ENCODE measurements at places on chromosomes 6 and 20.

DNA sequence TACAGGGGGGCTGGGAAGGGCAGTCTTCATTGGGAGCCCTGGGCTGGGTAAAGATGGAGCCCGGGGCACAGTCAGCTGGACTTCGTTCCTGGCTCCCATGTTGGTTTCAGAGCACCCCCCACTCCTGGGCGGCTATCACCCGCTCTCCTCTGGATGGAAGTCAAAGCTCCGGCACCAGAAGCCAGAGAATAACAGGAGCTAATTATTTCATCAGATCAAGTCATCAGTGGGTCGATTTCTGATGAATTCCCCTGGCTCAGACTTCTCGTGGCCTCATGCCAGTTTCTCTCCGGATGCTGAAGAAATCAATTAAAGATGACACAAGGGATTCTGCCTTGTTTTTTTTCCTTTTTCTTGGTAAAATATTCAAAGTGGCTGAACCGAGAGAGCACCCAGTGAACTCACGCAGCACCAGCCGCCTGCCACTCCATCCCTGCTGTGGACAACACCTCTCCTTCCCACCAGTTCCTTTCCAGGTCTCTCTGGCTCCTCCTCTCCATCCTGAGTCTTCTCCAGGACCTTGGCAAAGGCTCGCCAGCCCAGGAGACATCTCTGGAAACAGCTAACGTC, 22.5 kb downstream of the SULF2 start:
- DNase-seq, result no peak

GRCh38 chr6:161439093-161439492, 165.2 kb upstream of the AGPAT4 start:
- no peak for DNase-seq

- no peak for DNase-seq
Measured at GRCh38 chr6:46134216-46134615, 4.4 kb downstream of the ENPP4 start.

DNA sequence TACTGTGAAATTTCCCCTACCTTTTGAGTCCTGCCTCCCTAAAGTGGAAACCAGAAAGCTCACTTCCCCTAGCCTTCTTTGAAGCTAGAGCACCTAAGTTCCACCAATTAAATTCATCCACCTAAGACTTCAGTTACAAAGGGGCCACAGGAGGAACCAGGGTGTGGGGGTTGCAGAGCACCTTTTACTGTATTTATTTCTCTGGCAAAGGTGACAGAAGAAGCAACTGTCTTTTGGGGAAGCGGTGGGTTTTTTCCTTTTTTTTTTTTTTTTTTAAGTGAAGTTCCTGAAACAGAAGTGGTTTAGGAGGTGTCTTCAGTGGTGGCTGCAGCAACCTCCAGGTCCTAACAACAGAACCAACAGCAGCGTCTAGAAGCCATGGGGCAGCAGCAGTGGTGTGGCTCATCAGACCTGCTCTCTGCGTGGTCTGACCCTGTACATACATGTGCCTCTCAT, 13.1 kb downstream of the PSMB9 start:
- DNase-seq, result no peak

DNA sequence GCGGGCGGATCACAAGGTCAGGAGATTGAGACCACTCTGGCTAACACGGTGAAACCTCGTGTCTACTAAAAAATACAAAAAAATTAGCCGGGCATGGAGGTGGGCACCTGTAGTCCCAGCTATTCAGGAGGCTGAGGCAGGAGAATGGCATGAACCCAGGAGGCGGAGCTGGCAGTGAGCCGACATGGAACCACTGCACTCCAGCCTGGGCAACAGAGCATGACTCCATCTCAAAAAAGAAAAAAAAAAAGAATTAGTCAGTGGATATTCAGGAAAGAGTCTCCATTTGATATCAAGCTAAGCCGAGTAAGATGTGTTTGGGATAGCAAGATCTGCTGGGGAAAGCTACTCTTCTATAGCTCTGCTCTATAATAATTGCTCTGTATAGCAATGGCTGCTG, 41.0 kb downstream of the MOCS1 start:
- DNase-seq, result no peak

DNA sequence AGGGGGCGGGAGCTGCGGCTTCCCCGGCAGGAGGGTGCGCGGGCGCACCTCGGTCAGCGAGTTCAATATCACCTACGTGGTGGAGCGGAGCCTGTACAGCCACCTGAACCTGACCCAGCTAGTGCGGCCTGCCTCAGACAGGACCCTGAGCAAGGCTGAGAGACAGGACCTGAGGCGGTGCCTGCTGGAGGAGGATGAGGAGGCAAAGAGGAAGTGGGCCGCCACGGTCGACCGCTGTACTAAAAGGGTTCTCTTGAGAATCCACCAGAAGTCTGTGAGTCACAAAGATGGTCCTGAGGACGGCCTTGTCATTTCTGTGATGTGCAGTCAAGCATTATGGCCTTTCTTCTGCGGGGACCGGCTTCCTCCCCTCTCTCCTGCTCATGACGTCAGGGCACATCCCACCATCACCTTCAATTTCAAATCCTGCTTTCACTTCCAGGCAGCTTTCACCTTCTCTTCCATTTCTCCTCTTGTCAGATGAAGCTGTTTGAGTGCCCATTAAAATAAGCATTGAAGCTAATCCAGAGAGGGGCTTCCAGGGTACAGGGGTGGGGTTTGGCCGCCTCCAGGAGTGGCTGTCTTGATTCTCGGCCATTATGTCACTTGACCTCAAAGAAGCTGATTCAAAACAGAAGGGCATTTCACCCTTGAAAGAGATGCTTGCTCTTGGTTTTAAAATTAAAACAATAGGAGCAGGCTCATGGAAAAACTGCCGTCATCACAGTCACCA, 177.6 kb downstream of the SASH1 start:
- DNase-seq, result no peak

DNA sequence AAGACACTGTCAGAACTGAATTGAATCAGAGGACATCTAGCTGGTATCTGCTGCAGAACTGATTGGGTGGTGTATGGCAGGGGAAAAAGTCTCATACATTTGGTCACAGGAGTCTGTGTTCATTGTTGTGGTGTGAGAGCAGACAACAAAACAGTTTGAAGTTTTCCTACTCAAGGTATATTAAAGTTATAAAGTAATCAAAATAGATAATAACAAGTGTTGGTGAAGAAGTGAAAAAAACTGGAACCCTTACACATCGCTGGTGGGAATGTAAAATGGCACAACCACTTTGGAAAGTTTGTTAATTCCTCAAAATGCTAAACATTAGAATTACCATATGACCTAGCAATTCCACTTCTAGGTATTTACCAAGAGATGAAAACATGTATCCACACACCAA, 24.7 kb downstream of the SRPK1 start:
- DNase-seq, result no peak

DNA sequence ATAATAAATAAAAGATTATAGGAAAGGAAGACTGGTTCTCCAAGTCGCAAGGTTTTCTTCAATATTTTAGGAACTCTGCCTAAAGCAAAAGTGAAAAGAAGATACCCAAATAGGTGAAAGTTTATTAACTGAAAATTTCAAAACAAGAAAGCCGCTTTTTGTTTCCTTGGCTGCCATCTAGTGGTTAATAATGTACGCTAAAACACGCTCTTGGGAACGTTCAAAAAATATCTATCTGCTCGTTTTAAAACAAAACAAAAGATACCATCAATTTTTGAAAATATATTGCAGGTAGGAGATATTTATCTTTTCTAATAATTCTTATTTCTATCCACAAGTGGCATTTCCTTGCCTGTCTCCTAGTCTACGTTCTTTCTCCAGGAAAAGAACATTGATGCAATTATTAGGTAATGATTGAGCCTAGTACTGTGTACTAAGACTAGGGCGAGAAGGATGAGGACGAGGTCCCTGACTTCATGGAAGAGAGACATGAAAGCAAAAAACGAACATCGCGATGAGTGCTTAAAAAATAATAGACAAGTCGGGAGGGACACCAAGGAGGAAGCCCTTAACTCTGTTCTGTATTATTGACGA, 97.2 kb downstream of the SPTLC3 start:
- no peak for DNase-seq

DNA sequence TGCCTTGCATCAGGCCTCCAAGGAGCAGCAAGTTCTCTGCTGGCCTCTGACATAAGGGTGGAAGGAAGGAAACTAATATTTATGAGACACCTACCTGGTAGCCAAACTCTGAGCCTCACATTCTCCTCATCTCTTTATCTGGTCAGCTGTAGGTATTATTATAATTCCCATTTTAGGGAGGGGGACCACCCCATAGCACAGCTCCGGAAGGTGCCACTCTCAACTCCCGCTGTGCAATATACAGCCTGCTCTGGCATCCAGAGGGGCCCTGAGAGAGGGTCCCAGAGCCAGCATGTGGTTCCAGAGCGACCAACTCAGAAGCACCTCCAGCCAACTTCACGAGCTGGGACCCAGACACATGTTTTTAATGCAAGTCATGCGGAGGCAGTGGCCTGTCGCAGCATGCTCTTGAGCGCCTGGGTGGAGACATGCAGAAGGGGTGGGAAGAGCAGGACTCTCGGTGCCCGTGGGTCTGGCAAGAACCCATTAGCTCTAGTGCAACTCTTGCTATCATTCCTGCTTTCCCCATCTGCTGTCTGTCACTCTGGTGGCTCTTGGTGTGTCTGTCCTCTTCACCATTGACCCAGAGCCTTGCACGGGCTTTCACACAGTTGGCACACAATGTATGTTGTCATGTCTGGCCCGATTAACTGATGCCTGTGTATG, 15.0 kb upstream of the MYMX start:
- DNase-seq, result no peak

DNA sequence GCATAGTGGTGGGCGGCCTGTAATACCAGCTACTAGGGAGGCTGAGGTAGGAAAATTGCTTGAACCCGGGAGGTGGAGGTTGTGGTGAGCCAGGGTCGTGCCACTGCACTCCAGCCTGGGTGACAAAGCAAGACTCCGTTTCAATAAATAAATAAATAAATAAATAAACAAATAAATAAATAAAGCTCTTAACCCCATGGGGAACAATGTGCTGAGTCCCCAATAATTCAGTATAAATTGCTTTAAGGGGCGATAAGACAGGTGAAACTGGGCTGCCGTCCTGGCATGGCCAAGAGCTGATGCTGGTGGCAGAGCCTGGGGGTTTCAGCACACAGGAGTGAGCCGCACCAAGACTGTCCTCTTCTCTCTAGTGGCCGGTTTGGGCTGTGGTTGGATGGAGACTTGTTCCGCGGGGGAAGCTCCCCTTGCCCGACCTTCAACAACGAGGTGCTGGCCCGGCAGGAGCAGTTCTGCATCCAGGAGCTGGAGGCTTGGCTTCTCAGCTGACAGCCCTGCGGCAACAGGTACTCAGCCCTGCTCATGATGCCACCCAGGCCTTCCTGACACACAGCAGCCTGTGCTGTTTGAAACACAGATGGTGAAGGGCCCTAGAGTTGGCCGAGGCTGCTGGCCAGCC, 13.1 kb downstream of the TLDC2 start:
- no peak for DNase-seq

DNA sequence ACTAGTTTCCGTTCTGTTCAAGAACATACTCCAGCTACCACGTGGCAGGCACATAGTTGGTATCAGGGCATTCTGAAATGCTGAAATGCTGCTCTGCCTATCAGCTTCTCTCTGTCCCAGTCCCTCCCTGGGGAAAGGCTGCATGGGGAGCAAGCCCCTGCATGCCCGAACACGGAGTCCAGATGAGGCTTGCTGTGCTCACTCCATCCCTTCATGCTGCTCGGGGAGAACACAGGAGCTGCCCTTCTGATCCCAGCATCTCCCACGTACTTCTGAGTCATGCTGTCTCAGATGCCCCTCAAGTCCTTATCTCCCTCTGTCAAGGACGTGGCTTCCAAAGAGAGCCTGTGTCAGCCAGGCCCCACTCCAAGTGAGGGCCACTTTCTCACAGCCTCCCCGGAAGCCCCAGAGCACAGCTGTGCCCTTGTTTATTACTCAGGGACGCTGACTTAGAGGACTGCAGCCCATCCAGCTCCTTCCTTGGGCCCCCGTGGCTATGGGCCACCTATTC, 29.4 kb downstream of the THBS2 start:
- DNase-seq, result no peak

DNA sequence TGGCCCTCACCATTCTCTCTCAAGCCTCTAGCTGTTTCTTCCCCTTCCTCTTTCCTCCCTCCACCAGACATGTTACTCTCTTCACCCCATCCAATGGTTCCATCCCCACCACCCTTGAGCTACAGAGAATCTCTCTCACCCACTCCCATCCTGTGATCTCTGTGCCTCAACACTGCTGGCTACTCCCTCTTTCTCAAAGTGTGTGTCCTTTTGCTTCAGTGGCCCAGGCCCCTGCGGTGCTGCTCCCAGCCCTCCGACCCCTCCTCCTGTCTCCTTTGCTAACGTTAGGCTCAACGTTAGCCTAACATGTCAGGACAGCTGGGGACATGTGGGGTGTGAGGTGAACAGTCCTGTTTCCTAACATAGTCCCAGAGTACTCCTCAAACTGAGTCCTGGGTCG, 5.9 kb downstream of the NELFE start:
- DNase-seq, result no peak

DNA sequence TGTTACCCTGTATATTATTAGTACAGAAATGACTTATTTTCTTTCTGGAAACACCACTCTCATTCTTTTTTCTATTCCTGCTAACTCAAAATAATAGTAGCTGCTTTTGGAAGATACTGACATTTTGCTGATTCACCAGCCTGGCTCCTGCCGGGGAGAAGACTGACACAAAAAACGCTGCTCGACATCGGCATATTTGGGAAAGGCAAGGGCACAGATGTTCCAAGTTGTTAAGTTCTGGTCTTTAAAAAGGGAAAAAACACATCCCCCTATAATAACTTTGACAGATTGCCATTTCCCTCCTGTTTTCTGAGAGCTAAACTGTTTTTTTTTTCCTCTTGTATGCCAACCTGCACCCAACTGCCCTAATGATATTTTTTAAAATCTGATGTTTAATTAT, 55.4 kb downstream of the CTNNBL1 start:
- no peak for DNase-seq

DNA sequence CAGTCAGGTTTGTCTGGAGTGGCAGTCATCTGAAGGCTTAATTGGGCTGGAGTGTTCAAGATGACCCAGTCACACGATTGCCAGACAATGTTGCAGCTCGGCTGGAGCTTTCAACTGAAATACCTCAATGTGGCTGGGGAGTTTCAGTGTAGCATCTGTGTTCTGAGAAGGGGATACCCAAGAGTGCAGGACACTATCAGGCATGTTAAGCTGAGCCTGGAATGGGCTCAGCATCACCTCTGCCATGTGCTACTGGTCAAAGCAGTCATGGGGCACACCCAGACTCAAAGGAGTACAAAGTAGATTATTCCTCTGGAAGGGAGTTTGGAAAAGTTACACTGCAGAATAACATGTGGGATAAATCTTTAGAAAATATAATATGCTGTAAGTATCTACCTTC, 363.9 kb downstream of the KIF16B start:
- DNase-seq, result no peak

- peak; percentile 6 for DNase-seq
Measured at GRCh38 chr6:7647504-7647903, 57.5 kb downstream of the SNRNP48 start.

DNA sequence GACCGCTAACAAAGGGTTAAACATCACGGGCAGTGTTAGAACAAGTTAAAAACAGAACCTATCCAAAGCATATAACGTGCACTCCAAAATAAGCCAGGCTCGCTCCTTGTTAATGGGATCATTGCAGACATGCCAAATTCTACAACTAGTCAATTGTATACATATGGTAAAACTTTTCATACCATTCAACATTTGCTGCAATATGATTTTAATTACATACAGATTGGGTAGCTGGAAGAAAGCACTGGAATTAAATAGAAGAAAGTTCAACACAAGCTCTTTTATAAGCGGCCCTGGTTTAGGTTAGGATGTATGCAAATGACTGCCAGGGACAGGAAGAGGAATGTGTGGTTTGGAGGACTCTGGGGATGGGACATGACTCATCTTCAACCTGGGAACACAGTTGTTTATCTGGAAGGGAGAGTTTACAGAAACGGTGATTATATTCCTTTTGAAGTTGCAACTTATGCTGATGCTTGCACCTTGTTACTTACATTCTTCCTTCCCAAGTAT, 62.5 kb upstream of the TIAM2 start:
- DNase-seq, result no peak

Measured in activated CD4-positive, alpha-beta T cell treated with anti-CD3 and anti-CD28 coated beads for 48 hours (primary cell).